ENCODE measurements at places on chromosomes 11 and 22.

DNA sequence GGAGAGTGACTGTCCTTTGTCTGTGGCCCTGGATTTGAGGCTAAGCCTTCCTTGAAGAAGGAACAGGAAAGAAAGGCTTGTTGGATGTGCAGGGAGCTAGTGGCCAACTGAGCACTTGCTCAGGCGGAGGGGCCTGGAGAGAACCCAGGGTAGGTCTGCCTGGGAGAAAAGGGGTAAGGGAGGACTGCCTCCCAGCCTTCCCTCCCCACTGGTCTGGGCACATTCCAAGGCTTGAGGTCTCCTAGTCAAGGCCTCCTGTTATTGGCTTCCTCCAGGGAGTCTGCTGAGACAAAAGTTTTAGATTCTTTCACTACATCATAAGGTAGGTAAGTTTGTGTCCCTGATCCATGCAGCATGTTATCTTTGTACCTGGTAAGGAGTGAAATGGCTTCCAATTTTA is 15.2 kb downstream of the KCNQ1OT1 start:
- DNase-seq, result no peak

DNA sequence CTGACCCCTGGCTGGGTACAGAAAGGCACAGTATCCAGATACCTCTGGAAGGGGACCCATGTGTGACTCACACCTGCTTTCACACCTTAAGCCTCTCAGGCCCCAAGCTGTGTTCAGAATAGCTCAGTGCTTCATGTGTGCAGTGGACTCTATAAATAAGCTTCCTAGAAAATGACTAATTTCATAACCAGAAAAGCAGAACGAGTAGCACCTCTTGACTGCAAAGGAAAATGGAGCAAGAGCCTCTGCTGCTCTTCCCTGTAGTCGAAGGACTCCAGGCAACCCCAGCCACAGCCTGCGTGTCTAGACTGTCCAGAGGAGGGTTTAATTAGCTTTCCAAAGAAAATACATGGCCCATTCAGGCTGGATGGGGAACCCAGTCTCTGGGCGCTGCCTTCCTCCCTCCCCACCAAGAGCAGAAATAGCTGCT is 23.1 kb downstream of the PTPN5 start:
- no peak for DNase-seq

DNA sequence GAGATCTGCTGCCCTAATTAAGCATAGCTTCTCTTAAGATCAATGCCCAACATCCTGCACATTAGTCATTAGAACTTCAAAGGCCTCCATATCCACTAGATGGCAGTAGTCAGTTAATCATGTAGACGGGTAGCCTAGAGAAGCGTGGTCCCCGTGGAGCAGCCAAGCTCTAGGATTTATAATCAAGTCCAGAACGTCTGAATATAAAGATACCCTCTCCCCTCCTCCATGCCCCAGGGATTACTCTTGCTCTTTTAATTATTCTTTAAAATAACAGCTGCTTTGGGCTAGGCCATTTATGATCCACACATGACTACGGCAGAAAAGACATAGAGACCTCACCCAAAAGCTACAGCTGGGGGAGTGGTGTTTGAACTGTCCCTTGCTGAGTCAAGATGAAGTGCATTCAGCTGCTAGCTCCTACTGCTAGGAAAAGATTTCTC is 327.6 kb upstream of the PLET1 start:
- DNase-seq, result peak; percentile 83

- DNase-seq, result peak; percentile 36
Measured at GRCh38 chr22:20777420-20778177, 3.7 kb downstream of the SERPIND1 start.

GRCh38 chr11:125947419-125948277 is 1.8 kb downstream of the VSIG10L2 start:
- no peak for DNase-seq

GRCh38 chr11:15473954-15474837 is 359.5 kb downstream of the INSC start:
- DNase-seq, result no peak

- DNase-seq, result no peak
Measured at GRCh38 chr22:40237241-40237640, 59.5 kb downstream of the TNRC6B start.

DNA sequence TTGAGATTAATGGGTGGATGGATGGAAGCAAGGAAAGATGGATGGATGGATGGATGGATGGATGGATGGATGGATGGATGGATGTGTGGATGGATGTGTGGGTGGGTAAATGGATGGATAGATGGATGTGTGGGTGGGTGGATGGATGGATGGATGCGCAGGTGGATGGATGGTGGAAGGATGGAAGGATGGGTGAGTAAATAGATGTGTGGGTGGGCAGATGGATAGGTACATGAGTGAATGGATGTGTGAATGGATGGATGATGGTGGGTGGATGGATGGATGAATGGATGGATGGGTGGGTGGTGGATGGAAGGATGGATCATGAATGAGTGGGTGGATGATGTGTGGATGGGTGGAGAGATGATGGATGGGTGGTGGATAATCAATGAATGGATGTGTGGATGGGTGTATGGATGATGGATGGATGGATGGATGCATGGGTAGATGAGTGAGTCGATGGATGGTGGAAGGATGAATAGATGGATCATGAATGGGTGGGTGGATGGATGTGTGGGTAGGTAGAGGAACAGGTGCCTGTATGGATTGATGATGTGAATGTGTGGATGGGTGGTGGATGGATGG is 375.2 kb downstream of the BRD1 start:
- DNase-seq, result no peak

DNA sequence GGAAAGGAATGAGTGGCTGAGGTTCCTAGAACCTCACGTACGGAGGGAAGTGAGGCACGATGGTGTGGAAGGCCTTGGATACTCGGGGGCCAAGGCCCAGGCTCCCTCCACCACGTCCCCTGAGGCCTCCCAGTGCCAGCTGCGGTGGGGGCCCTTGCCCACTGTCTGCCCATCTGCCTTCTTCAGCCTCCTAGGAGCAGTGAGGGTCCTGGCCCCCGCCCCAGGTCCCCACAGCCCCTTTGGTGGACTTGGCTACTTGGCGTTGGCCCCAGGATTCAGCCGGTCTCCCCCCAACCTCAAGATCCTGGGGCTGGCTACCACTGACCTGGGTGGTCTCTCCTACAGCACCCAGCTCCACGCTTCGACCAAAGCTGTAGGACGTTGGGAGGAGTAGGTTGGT is 373.6 kb downstream of the TBC1D22A start:
- no peak for DNase-seq

- peak; percentile 90 for DNase-seq
Measured at GRCh38 chr11:9601037-9601875, 27.8 kb downstream of the WEE1 start.

GRCh38 chr11:79342686-79343085 is 98.1 kb downstream of the TENM4 start:
- peak; percentile 7 for DNase-seq

DNA sequence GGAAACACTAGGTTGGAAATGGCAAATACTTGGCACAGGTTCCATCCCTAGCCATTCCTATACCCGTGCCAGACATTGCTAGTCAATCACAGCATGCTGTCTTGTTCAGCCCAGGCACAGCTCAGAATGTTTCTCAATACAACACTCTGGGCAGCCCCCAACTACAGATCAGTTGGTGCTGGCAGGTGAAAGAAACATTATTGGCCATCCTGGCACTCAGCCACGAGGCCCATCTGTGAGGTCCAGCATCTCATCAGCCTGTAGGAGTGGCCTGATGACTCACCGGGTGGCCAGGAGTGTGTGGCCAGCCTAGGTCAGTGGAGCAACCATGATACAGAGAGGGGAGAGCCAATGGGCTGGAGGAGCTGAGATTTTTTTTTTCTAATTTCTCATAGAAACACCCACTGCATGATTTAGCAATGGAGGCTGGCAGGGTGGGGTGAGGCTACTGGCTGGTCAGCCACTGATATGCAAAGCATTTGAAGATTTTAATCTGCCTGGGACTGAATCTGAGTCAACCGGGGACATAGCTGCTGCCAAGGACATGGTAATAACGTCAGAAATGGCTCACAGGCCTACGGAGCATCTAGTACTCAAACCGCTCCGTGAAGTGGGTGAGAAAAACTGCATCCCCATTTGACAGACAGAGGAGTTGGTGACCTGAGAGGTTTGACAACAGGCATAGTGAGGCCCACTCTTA is 5.4 kb downstream of the MYO18B start:
- peak; percentile 91 for DNase-seq

DNA sequence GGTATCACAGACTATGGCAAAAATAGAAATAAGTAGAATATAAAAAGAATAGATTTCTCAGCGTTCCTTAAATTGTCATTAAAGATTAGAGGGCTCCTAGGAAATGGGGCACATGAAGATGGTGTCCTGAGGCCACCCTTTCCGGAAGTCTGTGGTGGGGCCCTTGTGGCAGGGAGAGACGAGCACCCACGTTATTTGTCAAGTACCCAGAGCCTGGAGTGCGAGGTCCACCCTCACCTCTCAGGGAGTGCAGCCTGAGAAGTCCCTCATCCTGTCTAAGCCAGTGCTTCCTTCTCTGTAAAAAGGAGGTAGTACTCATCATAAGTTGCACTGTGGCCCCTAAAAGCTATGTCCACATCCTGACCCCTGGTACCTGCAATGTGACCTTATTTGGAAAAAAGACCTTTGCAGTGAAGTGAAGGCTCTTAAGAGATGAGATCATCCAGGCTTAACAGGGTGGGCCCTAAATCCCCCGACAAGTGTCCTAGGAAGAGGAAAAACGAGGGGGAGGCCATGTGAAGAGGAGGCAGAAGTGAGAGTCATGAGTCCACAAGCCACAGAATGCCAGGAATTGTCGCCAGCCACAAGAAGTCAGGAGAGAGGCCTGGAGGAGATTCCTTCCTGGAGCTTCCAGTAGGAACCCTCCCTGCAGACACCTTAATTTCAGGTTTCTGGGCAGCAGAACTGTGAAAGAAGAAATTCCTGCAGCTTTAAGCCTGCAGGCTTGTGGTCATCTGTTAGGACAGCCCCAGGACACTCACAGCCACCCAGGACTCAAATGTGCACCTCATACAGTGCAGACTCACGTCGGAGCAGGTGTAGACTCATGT is 76.8 kb upstream of the CCND1 start:
- DNase-seq, result peak; percentile 59

DNA sequence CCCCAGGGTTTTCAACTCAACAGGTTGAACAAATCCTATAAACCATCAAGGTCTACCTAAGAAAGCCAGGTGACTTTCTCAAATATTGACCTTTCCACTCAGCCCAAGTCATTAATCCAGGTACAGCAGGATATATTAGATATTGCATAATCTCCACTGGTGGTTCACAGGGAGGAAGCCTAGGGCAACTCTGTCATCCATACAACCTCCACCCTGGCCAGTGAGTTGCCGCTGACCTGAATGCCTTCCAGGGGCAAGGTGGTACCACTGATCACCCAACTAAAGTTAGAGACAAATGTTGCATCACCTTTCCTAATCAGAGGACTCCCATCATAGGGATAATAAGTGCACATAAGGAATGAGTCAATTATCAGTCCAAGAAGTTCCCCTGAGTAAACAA is 22.9 kb downstream of the GUCD1 start:
- DNase-seq, result no peak

DNA sequence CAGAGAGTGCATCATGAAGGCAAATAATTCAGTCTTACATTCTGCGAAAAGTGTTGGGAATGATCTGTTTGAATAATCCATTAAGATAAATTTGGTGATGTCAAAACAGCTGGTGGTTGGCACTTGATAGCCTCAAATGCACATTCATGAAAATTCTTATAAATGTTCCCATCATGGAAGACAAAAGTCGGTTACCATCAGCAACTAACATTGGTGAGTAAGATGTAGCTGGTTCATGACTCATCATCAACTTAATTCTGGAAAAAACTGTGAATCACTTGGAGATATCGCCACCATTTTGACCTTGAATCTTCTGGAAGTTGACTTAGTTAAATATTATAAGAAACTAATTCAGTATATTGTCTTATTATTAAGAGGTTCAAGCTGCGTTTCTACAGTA is 11.2 kb downstream of the CRYBB1 start:
- DNase-seq, result peak; percentile 68

- DNase-seq, result no peak
Measured at GRCh38 chr11:6297831-6298230, 22.5 kb downstream of the CAVIN3 start.
